ENCODE measurements at places on chromosomes 6 and 20.

- no peak for DNase-seq
These were observed 66.4 kb downstream of the STX11 start for GRCh38 chr6:144216668-144217218.

- peak; percentile 82 for DNase-seq
These were observed 285.4 kb downstream of the THBS2 start for GRCh38 chr6:168968228-168968627.

GRCh38 chr20:23679133-23680092, 9.4 kb downstream of the CST4 start:
- no peak for DNase-seq

DNA sequence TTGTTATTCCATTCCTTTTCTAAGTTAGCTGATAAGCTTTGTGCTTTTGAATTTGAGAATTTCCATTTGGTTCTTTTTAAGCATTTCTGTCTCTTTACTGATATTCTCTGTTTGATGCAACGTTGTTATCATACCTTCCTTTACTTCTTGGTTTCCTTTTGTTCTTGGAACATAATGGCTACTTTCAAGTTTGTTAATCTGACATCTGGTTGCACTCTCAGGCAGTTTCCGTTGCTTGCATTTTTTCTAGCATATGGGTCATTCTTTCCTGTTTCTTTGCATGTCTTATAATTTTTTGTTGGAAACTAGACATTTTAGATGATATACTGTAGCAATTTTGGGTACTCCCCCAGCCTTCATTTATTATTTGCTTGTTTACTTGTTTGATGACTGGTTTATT, 12.5 kb downstream of the CDC5L start:
- DNase-seq, result no peak

DNA sequence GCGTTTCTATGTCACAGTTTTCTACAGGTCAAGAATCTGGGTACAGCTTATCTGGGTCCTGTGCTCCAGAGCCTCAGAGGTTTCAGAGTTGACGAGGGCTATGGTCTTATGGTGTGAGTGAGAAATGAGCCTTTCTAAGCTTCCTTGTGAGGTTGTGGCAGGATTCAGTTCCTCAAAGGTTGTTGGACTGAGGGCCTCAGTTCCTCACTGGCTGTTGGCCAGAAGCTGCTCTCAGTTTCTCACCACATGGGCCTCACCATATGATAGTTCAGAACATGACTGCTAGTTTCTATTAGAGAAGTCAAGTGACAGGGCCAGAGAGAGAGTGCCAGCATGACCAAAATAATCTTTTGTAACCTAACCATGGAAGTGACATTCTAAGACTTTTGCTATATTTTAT, 96.1 kb downstream of the NUS1 start:
- no peak for DNase-seq

- DNase-seq, result peak; percentile 92
These were observed 3.8 kb upstream of the E2F1 start for GRCh38 chr20:33689973-33690372.

DNA sequence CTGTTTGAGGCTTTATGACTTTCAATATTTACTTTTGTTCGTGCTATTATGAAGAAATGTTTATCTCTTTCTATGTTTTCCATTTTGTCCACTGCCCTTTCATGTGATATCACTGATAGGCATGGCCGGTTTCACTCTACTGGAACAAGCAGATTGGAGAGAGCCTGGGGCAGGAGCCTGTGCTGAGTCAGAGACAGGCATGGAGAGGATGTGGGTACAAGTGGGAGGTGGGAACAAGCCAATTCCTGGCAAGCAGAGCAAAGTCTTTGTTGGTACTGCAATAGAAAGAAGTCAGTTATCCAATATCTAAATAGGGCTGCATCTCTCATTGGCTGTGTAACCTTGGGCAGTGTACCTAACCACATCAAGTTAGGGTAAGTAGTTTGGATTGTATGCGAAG, 545.6 kb upstream of the MAP3K7 start:
- DNase-seq, result peak; percentile 86

DNA sequence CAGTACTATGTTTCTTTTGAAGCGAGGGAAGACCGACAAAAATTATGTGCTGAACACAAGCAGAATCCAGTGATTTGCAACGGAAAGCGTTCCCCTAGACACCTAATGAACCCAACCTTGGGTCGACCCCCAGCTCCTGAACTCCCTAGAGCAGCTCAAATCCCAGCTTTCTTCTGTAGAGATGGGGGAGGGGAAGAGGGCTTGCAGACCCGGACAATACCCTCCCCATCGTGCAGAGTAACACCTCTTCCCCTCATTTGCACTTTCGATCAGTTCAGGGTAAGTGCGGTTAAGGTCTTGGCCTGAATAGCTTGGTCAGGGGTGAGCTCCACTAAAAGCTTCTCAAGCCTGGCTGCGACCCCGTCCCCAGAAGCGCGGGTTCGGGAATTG, 404 bp downstream of the CEP162 start:
- no peak for DNase-seq

- DNase-seq, result no peak
These were observed 42.6 kb downstream of the BMP7 start for GRCh38 chr20:57223648-57224489.

DNA sequence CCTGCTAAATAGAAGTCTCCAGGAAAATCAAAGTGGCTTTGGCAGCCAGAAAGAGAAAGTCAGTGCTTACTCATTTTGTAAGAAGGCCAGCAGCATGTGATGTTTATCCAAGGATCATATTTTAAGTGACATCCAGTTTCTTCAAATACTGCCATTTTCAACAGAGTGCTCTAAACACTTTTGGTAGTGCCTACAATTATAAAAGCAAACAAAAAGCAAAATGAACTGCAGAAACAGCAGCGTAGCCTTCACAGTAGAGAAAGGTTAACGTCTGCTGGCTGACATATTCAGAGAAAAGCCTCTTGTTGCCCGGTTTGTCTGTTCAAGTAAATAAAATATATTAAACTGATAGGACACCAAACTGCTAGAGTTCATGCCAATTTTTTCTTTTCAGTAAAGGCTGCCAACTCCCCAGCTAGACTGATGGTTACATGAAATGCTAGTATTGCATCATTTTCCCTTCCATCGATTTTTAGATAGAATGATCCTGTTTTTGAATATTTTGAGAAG, 705.7 kb upstream of the SLC35B3 start:
- DNase-seq, result no peak

DNA sequence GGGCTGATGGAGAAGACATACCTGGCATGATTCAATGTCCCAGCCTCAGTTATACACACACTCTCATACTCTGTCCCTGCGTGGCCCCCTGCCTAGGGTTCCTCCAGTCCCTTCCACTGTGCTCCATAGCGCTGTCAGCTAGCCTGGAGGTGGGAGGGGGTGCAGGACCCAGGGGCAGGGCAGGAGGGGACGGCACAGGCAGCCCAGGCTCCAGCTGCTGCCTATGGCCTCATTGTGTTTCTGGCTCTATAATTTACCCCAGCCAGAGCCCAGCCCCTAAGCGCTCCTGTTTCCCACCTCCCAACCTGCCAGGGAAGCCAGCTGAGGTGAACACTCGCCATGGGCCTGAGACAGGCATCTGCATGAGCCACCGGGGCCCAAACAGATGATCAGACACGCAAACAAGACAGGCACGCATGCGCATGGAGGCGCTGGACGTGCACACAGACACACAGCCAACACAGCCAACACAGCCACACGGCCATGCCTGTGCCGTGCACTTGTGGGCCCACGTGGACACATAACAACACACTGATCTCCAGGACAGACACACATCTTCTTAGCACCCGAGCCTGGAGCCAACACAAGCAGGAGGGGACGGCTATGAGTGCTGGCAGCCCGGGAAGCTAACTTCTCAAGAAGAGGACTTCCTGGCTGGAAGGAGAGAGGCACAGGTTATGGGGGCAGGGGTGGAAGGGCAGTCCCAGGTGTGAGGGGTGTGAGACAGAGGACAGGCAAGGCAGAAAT, 124.9 kb downstream of the GRM4 start:
- no peak for DNase-seq

GRCh38 chr6:139872665-139873064, 498.2 kb upstream of the CITED2 start:
- no peak for DNase-seq

GRCh38 chr6:133888929-133889556, at the start of gene TCF21:
TSS of gene TCF21 (plus strand) at chr6:133889113. CDS start at chr6:133889398, 285 bp downstream.
- no peak for DNase-seq

DNA sequence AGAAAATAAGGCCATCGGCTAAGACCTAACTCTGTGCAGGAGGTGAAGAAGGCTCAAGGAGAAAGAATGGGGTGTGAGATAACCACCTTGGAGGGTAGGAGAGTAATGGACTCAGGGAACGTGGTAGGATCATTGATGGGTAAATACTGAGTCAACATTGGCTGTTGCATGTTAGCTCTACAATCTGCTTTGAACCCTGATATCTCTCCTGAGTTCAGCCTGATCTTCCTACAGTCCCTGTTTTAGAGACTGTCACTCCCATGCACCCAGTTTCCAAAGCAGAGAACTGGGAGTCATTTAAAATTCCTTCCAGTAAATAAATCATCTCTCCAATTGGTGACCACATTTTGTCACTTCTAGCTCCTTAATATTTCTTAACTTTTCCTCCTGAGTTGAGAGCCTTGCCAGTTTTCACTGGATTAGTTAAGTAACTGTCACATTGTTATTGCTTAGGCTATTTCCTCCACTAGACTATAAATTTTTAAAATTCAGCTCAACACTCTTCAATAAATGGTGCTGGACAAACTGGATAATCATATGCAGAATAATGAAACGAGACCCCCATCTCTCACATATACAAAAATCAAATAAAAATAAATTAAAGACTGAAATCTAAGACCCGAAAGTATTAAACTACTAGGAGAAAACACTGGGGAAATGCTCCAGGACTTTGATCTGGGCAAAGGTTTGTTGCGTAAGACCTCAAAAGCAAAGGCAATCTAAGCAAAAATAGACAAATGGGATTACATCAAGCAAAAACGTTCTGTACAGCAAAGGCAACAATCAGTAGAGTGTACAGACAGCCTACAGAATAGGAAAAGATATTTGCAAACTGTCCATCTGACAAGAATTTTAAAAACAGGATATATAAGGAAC, 138.9 kb upstream of the TMEM170B start:
- no peak for DNase-seq

- DNase-seq, result no peak
These were observed 138.7 kb upstream of the SLC24A3 start for GRCh38 chr20:19073584-19074218.

GRCh38 chr20:20864351-20865096, 152.1 kb upstream of the RALGAPA2 start:
- DNase-seq, result peak; percentile 82

GRCh38 chr20:59514554-59514953, 89.8 kb upstream of the PHACTR3 start:
- no peak for DNase-seq

- no peak for DNase-seq
These were observed 552.6 kb upstream of the GJE1 start for GRCh38 chr6:141580131-141580530.

DNA sequence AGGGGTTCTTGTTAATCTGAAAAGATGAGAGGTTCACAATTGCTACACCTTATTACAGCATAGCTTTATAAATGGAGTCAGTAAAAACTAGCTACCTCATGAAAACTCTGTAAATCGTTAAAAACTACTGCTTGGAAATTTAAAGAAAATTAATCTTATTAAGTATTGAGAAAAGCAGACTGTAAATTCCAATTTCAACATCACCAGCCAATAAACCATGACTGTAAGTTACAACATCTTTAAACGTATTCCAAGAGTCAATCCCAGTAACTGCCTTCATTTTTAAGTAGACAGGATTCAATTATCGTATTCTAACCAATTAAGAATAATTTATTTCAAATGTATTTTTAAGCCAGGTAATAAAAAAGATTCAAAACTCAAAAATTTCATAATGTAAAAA, 70.3 kb downstream of the ATG5 start:
- DNase-seq, result no peak

DNA sequence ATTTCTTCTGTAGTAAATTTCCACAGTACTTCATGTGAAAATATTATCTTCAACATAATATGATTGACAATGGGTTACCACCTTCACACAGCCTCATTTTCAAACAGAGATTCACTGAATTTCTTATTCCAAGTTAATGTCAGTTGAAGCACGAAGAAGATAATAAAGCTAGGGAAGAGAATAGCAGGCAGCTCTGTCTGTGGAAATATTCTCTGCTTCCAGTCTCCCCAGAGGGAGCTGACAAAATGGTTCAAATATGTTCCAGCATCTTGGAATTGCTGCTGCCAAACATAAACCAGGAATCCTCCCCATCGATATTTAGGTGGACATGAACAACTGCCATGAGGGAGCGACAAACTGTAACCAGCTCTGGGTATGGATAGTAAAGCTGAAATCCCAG, 224.8 kb downstream of the GJA1 start:
- no peak for DNase-seq

GRCh38 chr6:50706575-50706974, 6.8 kb upstream of the TFAP2D start:
- no peak for DNase-seq

DNA sequence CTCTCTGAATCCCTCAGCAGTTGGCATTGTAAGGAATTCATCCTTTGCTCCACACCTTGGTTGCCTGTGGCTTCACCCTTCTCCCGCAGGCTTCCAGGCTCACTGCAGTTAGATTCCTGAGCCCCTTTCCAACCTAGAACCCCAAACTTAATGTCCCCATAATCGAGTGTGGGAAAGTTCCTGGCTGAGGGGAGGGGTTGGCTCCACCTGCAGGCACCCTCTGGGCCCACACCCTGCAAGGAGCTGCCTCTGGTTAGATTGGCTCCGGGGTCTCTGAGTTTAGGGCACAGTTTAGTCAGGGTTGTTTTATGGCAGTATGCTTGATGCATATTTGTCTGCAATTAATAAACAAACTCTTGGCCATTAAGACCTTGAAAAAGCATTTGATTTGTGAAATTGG, 63.4 kb downstream of the MTHFD1L start:
- DNase-seq, result no peak

All from COLO829 (cell line).